Effector memory CD4-positive, alpha-beta T cell (primary cell): ENCODE measurements at places on chromosomes 16 and 17.

DNA sequence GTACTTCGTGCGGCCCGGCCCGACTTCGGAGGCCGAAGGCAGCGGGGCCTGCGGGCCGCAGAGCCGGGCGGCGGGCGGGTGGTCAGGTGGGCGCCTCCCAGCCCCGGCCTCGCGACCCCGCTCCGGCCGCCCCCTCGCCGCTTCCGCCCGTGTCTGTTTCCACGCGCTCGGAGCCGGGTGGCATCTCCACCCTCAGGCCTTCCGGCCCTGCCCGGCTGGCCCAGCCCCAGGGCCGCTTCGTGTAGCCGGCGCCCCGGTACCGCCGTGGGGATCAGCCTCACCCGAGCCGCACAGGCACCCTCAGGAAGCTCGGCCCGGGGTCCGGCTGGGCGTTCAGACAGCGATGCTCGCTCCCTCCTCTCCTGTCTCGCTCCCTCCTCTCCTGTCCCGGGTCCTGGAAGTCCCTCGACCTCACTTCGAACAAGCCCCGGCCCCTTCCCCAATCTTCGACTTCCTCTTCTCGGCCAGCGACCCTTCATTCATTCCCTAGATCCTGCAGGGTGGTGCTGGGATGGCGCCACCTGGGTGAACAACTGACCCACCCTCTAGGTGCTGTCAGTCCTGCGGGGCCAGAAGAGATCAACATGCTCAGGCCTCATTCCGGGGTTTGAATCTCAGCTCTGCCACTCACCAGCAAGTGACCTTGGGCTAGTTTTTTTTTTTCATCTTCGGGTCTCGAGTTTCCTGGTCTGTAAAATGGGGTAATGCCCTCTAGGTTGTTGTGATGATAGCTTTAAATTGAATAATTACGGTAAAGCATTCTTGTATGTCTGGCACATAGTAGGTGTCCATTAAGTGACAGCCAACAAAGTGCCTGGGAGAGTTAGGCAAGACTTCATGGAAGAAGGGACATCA is 610 bp downstream of the VPS4A start:
- peak; percentile 11 for DNase-seq

DNA sequence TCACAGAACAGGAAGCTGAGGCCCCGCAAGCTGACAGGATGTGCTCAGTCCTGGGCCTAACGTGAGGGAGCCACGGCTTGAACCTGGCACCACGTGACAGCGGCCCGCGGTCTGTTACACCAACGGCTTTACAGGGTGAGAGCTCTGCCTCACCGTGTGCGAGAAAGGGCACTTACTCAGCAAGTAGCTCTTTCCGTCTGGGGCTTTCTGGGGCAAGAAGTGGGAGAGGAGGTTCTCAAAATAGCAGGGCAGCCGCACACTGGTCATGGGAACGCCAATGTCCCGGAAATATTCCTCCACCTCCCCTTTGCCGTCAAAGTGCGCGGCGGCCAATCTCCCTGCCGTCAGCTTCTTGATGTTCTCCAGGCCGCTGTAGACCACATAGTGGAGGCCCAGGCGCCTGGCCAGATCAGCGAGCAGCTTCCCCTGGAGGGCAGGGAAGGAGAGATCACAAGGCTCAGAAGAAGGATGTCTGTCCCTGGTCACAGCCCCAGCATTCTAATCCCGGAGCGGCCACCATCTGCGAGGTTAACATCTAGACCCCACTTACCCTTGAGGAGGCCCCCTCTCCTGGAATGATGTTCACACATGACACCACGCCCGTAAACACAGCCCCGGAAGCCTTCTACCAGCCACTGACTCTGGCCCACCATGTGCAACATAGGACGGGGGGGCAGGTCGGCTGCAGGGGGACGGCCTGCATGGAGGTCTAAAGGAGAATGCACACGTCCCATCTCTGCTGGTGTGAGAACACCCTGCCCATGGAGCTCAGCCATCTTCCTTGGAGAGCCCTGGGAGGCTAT is 8.2 kb downstream of the NMRAL1 start:
- DNase-seq = peak; percentile 54

DNA sequence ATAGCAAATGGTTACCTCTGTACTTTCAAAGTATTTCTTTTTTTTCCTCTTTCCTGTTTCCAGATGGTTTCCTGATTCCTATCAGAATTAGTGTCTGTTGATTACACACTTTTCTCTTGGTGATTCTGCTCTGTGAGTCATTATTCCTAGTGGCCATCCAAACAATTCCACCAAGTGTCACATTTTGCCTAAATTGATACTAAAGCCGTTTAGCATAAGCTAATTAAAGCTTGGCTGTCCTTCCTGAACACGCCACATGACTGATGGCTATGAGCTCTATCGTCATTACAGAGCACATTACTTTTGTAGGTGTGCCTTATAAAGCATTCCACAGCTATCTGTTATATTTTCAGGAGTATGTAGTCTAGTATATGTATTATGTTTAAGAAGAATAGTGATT is 671.2 kb downstream of the CDH8 start:
- DNase-seq = no peak

DNA sequence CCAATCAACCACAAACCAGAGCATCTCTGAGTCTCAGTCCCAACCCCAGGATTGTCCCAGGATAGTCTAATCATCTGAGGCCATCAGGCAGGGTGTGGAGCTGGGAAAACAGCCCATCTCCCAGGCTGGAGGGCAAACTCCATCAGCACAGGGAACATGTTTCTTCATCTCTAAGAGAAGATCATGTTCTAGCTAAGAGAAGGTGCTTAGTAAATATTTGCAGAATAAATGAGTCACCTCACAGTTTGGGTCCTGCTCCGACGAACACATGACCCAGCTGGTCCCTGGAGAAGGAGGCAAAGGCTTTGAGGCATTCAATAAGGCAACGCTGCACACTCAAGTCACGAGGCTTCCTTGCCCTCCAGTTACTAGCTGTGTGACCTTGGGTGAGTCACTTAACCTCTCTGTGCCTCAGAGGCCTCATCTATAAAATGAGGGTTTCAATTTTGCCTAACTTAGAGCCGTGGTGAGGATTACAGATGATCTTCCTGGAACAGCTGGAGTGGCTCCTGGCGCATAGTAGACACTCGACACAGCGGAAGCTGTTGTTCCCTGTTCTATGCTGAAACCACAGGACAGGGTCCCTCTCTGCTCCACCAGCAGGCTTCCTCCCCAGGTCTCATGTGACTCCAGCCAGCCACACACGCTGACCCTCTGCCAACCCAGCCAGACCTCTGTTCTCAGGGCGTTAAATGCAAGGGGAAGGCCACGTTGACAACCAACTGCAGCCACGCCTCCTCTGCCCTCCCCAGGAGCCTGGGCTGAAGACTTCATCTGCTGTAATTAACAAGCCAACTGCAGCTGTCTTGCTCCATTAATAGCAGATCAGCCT is 10.3 kb upstream of the RPL38 start:
- no peak for DNase-seq

- no peak for DNase-seq
Observed at GRCh38 chr17:5408186-5408585, 11.3 kb downstream of the NUP88 start.

GRCh38 chr16:4433914-4434787 is 8.5 kb downstream of the DNAJA3 start:
- no peak for DNase-seq

GRCh38 chr16:87830673-87831420 is 38.5 kb downstream of the SLC7A5 start:
- no peak for DNase-seq

- DNase-seq = no peak
Observed at GRCh38 chr16:84791501-84791900, 28.3 kb upstream of the CRISPLD2 start.

GRCh38 chr16:2663553-2664546 is 18.5 kb upstream of the KCTD5 start:
- DNase-seq = no peak

DNA sequence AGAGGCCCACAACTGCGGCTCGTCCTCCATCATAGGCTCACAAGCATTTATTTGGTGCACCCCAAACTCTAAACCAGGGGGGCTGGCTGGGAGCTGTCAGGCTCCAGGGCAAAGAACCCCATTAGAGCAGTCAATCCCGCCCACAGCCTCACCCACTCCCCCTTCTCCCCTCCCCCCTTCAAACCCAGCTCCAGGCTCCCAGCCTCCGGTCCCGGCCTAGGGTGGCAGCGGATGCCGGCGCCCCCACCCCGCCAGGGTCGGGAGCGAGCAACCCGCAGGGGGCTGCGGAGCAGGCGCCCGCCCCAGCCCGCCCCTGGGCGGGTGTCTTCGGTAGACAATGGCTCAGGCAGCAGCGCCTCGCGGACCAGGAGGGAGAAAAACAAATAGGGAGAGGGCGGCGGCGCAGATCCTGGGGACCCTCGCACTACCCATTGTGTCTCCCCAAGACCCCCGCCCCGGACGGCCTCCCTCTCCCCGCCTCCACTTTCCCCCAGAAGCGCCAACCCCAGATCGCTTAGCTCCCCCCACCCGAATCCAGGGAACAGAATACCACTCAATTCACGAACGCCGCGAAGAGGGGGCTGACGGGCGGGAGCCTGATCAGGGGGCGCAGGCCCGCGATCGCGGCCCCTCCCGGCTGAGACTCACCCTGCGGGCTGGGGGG is 572 bp downstream of the FAM171A2 start:
- DNase-seq = no peak

DNA sequence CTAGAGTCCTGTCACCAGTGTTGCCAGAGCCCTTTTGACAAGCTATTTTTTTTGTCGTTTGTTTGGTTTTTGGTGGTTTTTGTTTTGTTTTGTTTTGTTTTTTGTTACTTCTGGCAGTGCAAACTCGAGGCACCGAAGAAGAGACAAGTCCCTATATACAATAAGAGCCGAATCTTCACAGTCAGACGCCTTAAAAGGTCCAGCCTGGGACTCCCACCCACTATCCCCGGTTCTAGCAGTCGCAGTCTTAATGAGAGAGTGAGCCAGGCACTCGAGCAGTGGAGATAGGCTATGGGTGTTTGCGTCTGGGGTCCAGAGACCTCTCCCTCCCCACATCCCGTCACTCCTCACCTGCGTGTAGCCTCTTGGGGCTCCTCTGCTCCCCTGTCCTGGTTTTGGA is 1.9 kb downstream of the OR1F1 start:
- no peak for DNase-seq

DNA sequence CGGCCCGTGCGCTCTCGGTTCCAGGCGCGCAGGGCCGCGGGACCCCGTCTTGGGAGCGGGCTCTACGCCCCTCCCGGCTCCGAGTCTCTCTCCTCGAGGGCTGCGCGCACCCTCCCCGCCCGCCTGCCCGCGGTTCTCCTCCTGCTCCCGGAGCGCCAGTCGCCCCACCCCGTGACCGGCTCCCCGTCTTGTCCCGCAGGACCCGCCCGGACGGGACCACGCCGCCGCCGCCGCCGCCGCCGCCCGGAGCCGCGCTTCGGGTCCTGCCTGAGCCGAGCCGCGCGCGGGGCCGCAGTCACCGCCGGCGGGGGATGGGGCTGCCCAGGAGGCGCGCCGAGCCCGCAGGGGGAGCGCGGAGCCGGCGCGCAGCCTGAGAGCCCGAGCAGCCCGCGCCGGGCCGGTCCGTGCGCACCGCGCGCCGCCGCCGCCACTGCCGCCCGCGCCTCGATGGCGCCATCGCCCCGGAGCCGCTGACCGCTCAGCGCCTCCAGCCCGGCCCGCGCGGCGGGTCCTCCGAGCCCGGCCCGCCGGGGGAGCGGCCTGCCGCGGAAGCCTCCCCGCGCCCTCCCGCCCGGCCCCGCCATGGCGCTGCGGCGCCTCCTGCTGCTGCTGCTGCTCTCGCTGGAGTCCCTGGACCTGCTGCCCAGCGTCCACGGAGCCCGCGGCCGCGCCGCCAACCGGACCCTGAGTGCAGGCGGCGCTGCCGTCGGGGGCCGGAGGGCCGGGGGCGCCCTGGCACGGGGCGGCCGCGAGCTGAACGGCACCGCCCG is at the start of gene SHISA6:
Gene SHISA6, plus strand, starts transcription at position 373 of the 770 bp plus-strand sequence.
- DNase-seq = no peak

- no peak for DNase-seq
Observed at GRCh38 chr17:22435231-22435974, 743.1 kb downstream of the KCNJ18 start.

- no peak for DNase-seq
Observed at GRCh38 chr17:8126491-8127066, 2.7 kb upstream of the HES7 start.

DNA sequence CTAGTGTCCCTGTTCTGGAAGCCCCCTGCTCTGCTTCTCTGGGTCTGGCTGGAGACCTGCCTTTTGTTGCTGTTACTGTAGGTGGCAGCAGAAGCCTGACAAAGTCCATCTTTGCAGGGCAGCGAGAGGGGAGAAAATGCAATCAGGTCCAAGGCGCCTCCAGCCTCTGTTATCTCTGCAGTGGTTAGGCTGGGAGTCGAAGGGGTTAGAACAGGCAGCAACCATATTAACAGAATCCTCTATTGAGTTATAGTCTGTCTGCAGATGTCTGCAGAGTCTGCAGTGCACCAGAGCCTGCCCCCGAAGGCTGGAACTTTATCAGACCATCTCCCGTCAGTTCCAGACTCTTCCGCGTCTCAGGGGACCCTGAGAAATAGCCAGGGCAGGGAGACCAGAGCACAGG is 404.9 kb upstream of the EEF2KMT start:
- no peak for DNase-seq

- DNase-seq = no peak
Observed at GRCh38 chr17:52147872-52148271, 10.6 kb downstream of the CA10 start.

DNA sequence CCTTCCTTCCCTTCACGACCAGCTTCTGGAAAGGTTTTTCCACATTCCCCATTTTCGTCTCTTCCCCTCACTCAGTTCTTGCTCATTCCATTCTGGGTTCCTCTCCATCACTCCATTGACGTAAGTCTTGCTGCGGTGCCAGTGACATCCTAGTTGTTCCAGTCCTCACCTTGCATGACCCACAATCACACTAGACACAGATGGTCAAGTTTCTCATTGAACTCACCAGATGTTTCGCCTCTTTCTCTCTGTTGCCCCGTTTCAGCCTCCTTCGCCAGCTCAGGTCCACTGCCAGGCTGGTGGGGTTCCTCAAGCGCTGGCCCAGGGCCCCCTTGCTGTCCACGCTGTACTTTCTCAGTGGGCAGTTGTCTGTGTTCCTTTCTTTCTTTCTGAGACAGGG is 43.4 kb downstream of the CCDC42 start:
- DNase-seq = no peak

GRCh38 chr17:81390873-81391255 is 4.4 kb upstream of the BAHCC1 start:
- no peak for DNase-seq

DNA sequence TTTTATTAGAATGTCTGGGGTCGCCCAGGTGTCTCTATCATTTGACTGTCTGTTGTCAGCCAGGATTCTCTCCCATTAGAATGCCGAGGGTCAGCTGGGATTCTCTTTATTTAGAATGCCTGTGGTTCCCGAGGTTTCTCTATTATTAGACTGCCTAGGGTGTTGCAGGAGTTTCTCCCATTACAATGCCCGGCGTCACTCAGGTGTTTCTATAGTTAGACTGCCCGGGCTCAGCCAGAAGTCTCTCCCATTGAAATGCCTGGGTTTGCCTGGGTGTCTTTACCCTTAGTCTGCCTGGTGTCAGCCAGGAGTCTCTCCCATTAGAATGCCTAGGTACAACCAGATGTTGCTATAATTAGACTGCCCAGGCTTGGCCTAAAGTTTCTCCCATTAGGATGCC is 2252.0 kb downstream of the TP53TG3F start:
- DNase-seq = no peak
